ENCODE measurements at places on chromosomes 16 and 17.

DNA sequence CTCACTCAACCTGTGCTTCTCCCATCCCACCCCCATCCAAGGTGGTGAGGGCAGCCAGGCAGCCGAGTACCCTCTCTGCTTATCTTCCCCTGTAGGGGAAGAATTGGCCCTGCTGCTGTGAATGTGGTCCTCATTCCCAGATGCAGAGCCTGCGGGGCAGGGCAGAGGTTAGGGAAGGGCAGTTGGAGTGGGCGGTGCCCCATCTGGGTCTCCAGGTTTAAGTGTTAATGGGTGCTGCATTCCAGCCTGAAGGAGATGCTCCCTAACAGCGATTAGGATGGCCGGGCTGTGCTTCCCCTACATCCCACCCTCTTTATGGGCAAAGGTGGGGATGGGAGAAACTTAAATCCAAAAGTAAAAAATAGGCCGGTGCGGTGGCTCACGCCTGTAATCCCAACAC, 12.1 kb downstream of the TMEM95 start:
- DNase-seq, result peak; percentile 50

DNA sequence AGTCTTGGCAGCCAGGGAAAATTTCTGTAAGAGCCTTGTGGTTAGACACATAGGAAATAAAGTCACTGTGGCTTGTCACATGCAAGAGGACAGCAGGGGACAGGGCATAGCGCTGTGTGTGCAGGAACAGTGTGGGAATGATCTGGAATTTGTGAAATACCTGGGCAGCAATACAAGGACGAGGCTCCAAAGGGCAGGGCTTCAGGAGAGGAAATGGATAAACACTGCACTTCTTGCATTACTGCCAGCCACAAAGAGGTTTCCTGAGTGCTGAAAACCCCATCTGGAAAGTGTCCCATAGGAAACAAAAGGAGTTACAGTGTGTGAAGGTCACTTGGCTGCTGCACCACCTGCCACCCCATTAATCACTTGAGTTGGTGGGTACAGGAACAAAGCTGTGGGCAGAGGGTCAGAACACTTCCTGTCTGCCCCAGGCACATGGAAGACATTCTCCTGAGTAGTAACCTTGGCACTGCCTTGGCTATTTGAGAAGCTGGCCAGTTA, 12.1 kb upstream of the HP start:
- DNase-seq, result peak; percentile 31

DNA sequence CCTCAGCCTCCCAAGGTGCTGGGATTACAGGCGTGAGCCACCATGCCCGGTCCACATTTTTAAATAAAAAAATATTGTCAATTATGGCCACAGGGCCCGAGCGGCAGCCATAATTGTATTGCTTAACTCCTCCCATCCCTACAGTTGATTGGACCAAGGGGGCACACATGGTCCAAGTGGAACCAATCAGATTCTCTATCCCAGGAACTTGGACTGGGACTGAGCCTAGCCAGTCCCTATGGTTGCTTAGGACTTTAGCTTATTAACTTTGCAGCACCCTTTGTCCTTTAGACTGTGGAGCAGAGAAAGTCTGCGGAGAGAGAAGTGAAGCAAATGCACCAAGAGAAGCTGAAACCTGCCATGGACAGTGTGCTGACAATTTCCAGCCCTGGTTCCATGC, 5.5 kb upstream of the RDM1 start:
- DNase-seq, result no peak

- no peak for DNase-seq
These were observed 195.0 kb downstream of the FOXL1 start for GRCh38 chr16:86773354-86773715.

GRCh38 chr16:73390936-73391335, 343.0 kb upstream of the ZFHX3 start:
- peak; percentile 94 for DNase-seq

DNA sequence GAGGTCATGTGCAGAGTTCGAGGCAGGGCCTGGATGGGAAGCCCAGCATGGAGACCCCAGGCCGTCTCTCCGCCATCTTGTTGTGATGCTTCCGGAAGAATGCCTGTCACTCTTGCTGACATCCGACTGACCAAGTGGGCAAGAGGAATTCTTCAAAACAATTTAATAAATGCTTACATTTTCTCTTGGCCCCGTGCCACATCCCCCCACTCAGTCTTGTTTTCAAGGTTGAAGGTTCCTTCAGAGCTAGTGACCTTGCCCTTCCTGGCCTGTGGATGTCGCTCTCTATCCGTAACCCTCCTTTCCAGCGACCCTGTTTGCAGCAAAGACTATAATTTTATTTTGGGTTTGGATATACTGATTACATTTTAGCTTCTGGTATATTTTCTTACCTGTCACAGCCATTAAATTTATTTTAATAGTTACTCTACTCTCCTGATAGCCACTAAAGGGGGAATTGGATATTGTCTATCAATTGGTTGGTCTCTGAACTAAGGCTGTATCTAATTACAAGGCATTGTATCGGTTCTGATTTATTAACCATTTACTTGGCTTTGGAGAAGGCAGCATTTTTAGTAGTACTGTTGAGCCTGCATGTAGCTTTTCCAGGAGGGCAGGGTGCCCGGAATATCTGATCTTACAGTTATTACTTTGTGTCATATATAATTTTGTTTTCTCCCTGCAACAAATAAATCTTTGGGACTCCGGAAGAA, 264.5 kb downstream of the WWOX start:
- no peak for DNase-seq

GRCh38 chr16:65667011-65667578, 545.2 kb upstream of the CDH11 start:
- DNase-seq, result peak; percentile 75

DNA sequence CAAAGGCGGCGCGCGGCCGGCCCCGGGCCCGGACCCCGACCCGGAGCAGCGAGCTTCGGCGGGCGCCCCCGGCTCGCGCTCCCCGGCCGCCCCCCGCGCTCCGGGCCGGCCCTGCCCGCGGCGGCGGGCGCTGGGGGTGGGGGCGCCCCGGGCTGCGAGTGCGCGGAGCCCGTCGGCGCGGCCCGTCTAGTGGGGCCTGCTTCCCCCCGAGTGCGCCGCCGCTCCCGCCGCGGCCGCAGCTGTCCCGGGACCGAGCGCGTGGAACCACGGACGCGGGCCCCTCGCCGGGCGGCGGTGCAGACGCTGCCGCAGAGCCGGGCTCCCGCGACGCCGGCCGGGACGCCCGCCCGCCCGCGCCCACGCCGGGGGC, 308 bp downstream of the ADCY9 start:
- no peak for DNase-seq

GRCh38 chr17:18241229-18241871, 15.9 kb downstream of the LLGL1 start:
- DNase-seq, result no peak

DNA sequence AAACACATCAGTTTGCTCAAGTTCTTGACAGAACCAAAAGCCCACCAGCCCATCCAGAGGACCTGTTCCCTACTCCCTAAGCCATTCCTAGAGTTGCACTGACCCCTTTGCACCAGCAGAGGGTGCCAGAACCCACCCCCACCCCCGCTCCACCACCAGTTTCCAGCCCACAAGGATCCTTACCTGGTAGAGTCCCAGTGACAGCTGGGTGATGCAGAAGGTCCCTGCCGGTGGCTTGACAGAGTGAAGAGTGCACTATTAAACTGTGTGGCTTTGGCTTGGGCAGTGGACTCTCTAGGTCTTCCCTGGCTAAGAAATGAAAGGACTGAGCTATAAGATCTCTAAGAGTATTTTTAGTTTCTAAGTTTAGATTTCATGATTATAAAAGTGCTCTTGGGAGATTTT, 73.3 kb upstream of the MTMR4 start:
- DNase-seq, result peak; percentile 92

Data from islet precursor cell (in vitro differentiated cells).